Cerebellar nuclear complex (tissue), 1 donor: ENCODE measurements at places on chromosomes 6 and 20.

- DNase-seq = no peak
Measured at GRCh38 chr6:85744433-85744970, 101.8 kb upstream of the SYNCRIP start.

DNA sequence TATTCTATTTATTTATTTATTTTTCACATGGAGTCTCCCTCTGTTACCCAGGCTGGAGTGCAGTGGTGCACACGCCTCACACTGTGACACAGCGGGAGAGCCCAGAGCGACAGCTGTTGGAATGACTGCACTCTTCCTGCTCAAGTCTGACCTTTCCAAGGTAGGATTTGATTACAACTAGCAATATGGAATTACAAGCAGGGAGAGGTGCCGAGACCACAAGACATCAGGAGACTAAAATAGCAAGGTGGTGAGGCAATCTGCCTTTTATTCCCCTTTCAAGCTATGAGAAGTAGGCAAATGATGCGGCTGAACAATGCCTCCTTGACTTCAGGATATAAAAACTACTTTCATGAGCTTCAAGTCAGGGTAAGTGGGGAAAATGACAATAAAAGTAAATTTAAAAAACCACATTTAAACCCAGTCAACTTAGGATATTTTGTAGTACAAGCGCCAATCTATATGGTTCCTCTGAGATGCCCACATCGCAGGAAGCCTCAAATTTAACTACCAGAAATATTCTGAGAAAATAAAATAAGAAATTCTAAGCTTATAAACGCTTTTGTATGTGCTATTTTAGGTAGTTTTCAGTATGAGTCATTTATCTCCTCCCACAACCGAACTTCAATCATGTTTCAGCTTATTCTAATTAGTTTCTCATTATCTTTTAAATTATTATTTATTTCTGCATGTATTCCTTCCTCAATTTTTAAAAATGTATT lies 146.9 kb upstream of the SGK1 start:
- no peak for DNase-seq

DNA sequence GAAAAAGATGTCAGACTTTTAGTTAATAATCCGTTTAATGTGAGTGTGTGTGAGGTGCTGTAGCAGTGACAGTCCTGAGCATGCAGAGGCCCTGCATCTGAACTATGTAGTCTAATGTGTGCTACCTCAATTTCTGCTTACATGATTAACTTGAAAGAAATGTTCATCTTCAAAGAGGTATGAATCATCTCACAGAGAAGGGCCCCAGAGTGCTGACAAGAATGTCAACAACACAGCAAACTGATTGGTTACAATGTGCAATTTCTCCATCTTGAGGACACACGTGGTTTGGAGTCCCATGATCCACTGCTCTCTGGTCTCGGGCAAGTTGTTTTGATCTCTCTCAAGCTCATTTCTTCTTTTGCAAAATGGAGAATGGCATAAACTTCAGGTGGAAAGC lies 61.7 kb upstream of the EMILIN3 start:
- no peak for DNase-seq

DNA sequence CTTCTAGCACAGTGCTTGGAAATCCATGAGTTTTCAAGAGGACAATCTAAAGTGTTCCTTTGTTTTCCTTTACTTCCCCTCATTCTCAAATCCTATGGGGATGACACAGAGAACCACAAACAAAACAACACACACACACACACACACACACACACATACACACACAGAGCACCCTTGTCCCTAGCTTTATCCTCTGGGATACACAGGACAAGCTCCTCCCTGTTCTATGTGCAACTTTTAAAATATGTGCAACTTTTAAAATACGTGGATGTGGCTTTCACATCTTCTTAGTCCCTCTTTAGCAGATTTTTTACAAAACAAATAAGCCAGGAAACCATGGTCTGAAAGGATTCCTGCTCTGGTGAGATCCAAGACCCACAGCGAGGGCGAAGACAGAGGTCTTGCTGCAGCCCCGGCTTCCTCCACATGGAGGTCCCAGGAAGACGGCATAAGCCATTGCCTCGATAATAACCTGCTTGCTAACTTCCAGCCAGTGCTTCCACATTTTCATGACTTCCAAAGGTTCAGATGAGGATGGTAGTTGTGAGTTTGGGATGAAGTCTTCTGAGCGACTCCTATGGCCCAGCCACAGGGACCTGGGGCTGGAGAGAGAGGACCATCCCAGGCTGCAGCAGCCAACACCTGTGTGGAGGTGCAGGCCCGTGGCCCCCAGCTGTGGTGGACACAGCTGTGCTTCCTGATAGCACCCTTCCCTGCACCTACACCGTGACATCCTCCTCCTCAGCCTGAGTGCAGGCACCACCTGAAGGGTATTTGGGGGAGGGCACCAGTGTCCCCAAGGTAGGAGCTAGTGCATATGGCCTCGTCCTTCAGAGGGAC lies 62.8 kb upstream of the CD93 start:
- no peak for DNase-seq

GRCh38 chr6:7000825-7001777 lies 106.7 kb upstream of the RREB1 start:
- DNase-seq = no peak

DNA sequence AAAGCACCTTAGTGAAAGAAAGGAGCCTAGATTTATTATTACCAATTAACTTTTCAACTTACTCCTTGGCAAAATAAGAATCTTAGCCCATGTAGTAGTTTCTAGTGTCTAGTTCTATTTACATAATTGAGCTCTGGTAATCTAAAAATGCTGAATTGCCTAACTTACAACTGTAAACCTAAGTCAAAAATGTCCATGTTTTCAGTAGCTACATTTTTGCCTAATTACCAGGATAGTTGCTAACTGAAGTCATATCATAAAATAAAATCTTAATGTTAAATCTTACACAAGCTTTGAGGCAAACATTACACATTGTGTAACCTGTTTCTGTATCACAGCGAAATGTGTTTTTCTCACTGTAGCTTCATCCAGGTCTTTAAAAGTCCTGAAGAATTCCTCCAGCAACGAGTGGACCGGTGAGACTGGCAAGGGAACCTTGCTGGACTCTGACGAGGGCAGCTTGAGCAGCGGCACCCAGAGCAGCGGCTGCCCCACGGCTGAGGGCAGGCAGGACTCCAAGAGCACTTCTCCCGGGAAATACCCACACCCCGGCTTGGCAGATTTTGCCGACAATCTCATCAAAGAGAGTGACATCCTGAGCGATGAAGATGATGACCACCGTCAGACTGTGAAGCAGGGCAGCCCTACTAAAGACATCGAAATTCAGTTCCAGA lies 7.6 kb upstream of the CLDN20 start:
- no peak for DNase-seq

DNA sequence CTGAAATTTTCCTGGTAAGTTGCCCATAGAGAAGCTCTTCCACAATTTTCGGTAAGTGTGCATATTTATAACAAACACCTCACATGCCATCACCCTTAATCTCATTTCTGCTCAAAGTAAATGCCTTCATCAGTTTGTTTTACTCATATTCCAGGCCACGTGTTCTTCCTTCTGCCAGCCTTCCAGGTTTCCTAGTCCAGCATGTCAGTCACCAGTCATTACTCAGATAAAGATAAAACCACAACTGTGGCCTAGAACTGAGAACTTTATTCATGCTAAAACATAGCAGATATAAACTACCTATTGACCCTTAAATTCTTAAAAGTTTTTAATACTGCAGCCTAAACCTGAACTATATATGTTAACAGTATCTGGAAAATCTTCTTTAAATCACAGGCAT lies 149.5 kb upstream of the SLC22A16 start:
- DNase-seq = no peak

DNA sequence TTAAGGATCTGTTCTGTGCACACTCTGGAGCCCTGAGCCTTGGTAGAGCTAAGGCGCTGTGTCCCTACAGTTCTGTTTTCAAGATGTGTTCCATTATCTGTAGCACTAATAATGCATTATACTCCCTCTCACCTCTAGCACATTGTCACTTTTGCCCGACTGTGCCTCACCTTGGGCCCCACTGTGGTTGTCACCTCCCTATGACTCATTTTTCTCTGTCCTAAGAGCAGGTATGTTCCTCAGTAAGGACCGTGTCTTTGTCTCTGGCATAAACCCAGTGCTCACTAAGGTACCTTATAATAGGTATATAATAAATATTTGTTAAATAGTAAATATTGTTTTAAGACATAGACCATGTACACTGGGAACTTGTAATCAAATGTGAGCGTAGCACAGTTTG lies 942.5 kb upstream of the CITED2 start:
- DNase-seq = no peak

GRCh38 chr6:144753023-144753705 lies 468.0 kb downstream of the UTRN start:
- no peak for DNase-seq

DNA sequence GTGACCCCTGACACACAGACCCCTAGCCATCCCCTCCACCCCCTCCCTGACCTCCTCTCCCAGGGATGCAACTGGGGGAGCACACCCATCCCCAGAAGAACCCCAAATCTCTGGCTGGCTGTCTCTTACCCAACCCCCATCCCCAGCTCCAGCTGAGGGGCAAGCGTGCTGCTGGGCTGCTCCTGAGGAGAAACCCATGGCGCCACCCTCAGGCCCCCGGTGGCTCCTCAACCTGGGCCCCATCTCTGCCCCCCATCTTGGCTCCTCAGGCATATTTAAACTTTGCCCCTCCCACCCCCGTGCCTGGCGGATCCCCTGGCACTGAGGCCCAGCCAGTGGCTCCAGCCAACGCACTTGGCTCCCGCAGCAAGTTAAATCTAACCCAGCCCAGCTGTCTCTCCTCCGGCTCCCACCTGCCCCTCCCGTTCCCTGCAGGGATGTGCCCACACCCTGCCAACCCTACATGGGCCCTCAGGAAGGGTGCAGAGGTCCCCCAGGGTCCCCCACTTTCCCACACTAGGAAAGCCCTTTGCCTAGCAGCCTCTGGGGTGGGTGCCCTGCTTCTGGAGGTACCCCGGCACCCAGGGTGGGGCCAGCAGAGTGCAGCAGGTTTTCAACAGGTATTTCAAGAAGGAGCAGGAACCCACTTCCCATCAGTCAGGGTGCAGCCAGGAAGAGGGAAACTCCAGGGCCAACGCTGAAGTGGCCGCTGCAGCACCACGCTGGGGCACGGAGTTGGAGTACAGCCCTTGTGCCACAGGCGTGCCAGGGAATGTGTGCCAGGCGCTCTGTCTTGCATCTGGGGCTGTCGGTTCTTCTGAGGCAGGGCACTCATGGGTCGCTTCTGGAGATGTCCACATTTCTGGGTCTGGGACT lies 5.3 kb upstream of the OSBPL2 start:
- DNase-seq = no peak

GRCh38 chr20:63379296-63379695 lies 18.1 kb upstream of the CHRNA4 start:
- DNase-seq = no peak

DNA sequence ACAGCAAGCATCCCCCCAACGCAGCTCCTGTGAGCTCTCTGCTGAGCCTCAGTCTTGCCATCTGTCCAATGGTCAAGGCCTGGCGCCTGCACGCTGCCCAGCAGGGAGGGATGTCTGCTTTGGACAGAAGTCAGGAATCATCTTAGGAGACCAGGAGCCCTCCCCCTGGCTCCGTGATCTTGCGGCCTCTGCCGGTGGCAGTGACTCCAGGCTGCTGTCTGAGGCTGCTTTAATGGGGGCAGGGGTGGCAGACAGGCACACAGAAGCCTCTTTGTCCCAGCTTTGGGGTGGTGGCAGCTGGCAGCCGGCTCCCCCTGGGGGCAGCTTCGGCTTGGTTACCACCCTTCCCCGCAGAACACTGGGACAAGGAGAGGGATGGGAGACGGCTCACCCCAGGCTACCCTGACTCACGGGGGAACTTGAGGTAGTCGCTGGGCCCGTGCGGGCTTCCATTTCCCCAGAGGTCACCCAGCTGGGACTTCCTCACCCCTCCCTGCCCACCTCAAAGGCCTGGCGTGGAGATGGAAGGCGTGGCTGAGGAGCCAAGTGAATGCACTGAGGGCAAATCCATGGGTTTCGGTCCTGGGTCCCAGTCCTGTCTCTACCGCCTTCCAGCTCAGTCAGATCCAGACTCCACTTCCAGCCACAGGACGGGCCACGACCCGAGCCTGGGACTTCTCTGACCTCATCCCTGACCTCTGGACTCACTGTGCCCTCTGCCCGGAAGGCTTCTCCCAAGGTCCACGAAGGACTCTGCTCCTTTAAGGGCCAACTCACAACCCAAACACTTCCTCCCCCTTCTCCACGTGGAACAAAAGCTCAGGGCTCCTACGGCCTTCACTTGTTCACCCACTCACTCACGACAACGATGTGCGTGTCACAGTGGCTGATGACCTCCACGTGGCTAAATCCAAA lies 14.8 kb downstream of the PEDS1 start:
- no peak for DNase-seq

DNA sequence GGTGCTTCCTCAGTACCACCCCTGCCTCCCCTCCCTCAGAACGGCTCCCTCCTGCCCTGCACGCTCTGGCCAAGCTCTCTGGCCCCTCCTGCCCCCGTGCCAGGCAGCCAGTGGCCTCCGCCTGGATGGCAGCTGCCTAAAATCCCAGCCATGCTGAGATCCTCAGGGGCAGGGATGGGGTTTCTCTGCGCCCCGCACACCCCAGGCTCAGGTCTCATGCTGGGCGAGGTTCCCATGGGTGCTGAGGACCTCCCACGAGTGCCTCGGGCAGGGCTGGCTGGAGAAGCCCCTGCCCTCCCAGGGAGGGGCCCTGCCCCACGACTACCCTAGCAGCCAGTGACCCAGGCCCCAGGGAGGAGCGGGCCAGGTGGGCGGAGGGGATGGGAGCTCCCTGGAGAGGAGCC lies 2.7 kb downstream of the PTK6 start:
- DNase-seq = no peak

DNA sequence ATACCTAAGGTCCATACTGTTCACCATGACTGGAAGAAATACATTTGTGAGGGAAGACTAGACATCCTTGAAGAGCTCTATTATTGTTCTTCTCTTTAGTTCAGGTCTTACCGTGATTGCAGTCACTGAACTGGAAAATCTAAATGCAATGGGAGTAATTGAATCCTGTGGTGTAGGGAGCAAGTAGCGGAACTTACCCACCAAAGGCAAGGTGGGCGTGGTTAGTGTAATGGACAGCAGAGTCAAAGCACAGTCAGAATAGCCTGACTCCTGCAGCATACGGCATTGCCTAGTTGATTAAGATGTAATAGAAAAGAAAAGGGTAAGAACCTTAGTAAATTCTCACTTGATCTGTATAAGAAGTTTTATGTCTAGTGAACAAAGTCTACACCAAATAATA lies 679.7 kb upstream of the EPHA7 start:
- DNase-seq = no peak

GRCh38 chr6:143575901-143576426 lies 64.4 kb upstream of the FUCA2 start:
- DNase-seq = no peak

DNA sequence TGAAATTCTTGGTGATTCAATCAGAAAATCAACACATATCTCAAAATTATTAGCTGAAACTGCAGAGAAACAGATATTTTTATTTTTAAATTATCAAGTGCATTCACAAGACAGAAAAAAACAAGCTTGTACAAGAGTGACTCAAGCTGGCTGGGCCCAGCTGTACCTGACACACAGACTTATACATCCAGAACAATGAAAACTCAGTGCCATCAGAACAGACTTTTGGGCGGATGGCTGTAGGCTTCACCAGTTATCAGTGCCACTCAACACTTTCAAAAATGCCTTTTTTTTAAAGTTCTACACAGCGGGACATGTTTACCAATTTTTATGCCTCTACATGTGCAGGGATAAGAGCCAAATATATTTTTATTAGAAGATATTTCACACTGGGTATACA lies 102.8 kb downstream of the MYB start:
- no peak for DNase-seq

GRCh38 chr6:3209114-3210023 lies 18.1 kb downstream of the TUBB2B start:
- DNase-seq = no peak
